ENCODE measurements at places on chromosomes 16 and 17.

GRCh38 chr16:11949527-11949926, 7.7 kb upstream of the NPIPB2 start:
- no peak for DNase-seq

GRCh38 chr17:14047591-14047990, 21.7 kb upstream of the COX10 start:
- DNase-seq, result no peak

- DNase-seq, result no peak
Observed at GRCh38 chr16:28196387-28196987, 15.3 kb downstream of the XPO6 start.

- DNase-seq, result no peak
Observed at GRCh38 chr16:381012-381788, 578 bp downstream of the PGAP6 start.

DNA sequence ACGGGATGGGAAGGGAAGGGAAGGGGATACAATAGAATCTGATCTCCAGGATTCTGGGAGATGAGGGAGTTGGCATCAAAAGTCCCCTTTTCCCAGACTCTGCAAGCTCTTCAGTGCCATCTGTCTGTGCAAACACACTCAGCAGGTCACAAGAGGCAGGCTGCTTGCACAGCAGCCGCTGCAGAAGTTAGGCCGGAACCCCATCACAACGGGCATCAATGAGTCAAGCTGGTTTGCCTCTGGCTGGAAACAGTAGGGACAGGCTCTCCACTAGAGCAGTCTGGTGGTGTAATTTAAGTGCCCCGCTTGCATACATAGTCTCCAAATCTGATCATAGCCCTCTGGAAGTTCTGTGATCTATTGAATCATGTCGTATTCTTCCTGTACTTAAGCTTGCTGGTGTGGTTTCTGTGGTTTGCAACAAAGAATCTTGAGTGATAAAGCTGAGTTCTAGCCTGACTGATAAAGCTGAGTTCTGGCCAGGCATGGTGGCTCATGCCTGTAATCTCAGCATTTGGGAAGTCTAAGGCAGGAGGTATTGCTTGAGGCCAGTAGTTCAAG, 33.7 kb upstream of the KDM8 start:
- DNase-seq, result no peak
